Activated T-cell treated with anti-CD3 and anti-CD28 coated beads for 1 hour (primary cell): ENCODE measurements at places on chromosomes 3 and 15.

DNA sequence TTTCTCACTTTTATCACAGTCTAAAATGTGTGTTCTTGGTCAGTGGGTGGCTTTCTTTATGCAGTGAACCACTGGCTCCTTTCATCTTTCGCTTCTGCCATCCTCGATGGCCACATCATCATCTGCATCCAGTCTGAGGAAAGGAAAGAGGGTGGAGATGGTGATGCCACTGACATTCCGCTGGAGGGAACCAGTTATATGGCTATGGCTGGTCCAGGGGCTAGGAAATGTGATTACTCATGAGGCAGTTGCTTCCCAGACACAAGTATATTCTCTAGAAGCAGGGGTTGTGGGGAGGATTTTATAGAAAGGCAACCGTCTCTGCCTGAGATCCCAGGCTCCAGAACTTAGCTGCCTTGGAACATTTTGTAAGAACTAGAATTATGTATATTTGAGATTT, 246.7 kb upstream of the AZI2 start:
- no peak for DNase-seq

DNA sequence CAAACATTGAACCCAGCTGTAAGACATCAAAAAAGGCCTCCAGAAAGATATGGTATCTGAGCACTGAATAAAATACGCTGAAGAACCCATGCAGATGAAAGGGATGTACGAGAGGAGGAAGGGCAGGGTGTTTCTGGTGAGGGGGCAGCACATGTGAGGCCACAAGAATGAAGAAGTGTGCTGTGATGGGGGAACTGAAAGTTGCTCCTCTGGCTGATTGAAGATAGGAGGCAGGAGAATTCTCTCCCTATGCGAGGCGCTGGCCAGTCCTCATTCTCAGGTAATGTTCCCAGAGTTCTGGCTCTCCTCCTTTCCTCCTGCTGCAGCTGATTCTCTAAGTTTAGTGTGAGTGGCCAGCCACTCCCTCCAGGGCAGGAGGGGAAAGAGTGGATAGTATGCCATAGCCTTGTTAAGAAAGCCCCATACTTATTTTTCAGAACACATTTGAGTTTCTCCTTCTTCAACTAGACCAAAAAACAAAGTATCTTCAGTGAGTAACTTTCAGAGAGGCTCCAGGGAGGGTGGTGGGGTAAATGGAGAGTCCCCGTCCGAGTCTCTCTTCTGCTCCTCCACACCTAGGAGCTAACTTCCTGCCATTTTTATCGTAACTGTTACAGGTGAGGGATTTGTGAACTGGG, 26.9 kb upstream of the MYO1E start:
- DNase-seq = no peak

DNA sequence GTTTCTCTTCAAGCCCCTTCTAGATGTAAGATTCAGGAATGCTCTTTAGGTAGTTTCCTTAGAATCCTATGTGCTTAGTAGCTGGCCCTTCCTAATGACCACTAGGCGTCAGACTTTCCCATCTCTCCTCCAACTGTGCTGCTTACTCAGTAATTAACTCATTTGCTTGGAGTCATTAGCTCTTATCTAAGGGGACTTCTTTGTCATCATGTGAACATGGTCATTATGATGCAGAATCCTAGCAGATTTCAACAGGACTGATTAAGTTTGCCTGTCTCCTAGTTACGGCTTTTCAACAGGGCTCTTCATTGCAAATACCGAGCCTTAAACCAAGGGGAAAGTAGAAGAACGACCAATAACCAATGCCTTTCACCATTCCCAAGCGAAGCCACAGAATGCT, 46.4 kb downstream of the GJD2 start:
- no peak for DNase-seq

DNA sequence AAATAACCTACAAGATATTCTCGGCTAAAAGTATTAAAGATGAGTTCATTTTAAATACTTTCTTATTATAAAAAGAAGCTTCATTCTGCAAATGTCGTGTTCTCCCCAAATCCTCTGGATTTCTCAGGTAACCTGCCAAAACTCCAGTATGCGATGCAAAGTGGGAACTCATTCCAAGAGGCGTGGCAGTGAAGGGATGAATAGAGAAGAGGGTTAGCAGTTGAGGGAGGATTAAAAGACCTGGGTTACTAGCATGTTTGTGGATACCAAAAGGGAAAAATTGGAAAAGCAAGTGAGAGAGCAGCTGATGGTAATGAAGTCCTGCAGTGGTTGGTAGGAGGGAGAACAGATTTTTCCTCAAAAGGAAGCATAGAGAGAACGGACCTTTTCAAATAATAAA, 61.6 kb downstream of the ATP2C1 start:
- no peak for DNase-seq

GRCh38 chr15:85351965-85352364, 28.4 kb upstream of the AKAP13 start:
- no peak for DNase-seq

DNA sequence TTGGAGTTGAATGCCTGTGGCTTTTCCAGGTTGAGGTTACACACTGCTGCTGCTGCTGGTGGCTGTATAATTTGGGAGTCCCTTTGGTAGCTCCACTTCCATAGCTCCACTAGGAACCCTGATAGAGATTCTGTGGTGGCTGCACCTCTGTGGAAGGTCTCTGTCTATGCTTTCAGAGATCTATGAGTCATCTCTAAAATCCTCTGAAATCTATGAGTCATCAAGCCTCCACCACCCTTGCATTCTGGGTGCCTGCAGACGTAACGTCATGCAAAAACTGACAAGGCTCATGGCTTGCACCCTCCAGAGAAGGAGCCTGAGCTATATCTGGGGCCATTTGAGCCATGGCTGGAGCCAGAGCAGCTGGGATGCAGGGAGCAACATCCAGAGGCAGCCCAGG, 1037.0 kb upstream of the CFAP20DC start:
- DNase-seq = no peak

- no peak for DNase-seq
These were observed 2.9 kb downstream of the TNFSF10 start for GRCh38 chr3:172520301-172520831.

DNA sequence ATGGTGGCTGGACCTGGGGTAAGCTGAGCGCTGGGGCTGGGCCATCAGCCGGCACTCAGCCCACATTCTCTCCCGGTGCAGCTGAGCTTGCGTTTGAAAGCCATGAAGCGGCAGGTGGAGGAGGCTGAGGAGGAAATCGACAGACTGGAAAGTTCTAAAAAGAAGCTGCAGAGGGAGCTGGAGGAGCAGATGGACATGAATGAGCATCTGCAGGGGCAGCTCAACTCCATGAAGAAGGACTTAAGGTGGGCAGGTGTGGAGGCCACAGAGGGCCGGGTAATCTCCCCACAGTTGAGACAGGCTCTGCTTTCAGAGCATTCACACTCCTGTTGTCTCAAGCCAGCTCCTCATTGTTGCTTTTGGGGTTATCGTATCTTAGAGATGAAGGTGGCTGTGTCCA, 45.7 kb upstream of the MYZAP start:
- DNase-seq = no peak

DNA sequence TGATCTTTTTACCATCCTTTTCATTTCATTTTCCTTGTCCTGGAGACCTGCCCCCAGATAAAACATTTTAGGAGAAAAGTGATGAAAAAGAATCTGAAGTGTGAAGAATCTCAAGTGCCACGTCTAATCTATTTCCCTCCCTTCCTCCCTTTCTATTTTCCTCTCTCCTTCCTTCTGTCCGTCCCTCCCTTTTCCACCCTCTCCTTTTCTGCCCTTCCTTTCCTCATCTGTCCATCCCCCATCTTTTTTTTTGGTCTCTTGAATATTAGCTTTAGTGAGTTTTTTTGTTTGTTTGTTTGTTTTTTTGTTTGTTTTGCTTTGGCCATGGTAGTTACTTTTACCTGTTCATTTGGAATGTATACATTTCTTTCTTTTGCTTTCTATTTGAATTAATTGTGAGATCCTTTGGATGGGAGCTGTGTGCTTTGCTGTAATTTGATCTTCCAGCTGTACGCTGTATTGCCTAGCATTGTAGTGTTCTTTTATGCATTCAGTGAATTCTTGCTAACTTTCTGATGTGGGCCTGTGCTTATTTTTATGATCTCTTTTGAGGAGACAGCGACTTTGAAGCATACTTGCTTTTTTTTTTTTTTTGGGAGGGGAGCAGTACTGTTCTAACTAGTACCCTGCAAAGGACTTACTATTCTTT, 19.2 kb downstream of the CDIN1 start:
- DNase-seq = no peak

- DNase-seq = no peak
These were observed 259.5 kb downstream of the THRB start for GRCh38 chr3:24235121-24235520.

- no peak for DNase-seq
These were observed 8.7 kb downstream of the CTDSPL2 start for GRCh38 chr15:44435893-44436667.

- DNase-seq = no peak
These were observed 65.2 kb downstream of the LPP start for GRCh38 chr3:188219147-188219546.

DNA sequence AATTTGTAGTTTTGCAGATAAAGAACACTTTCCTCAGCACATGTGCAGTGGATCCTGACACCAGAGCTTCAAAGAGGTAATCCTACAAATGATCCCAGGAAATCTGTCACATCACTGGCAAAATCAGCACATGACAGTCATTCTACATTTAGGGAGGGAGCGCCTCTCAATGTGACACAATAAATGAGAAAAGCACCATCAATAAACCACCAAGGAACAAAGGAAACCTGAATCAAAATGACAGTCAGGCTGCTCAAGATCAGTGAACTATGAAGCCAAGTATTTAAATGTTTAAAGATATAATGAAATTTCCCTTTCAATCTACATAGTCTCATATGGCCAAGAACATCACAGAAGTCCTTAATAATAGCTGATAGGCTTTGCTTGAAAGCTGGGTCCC, 119.5 kb downstream of the LRRN1 start:
- no peak for DNase-seq
